HTR-8/SVneo (cell line): ENCODE measurements at places on chromosomes 1 and 21.
A peak's percentile ranks its signal among the peaks of the same experiment; 100 is the strongest.

DNA sequence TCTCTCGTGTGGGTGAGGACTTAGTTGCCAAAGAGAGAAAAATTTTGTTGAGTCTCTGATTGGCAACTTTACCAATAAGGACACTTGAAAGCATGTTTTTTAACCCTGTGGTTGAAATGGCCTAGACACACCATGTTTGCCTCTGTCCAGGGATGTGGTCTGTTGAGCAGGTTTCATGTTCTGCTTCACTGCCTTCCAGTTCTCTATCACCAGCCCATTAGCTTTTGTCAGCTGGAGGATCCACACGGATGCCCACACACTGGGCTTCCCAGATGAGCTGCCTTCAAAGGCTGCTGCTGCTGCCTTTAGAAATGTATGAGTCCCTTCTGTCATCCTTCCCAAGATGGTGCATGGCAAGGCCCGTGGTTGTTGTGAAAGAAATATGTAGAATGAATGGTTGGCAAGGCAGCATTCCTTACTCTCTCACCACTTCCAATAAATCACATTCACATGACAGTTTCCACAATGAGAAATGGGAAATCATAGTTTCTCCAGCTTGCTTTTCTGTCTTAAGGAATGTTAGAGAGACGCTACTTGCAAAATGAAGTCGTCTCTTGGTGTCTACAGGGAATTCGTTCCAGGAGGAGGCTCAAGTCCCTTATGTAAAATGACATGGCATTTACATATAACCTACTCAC lies 108.2 kb upstream of the SLC35F3 start:
- DNase-seq, result no peak

GRCh38 chr1:21911205-21912001 lies 25.7 kb downstream of the HSPG2 start:
- DNase-seq, result no peak

DNA sequence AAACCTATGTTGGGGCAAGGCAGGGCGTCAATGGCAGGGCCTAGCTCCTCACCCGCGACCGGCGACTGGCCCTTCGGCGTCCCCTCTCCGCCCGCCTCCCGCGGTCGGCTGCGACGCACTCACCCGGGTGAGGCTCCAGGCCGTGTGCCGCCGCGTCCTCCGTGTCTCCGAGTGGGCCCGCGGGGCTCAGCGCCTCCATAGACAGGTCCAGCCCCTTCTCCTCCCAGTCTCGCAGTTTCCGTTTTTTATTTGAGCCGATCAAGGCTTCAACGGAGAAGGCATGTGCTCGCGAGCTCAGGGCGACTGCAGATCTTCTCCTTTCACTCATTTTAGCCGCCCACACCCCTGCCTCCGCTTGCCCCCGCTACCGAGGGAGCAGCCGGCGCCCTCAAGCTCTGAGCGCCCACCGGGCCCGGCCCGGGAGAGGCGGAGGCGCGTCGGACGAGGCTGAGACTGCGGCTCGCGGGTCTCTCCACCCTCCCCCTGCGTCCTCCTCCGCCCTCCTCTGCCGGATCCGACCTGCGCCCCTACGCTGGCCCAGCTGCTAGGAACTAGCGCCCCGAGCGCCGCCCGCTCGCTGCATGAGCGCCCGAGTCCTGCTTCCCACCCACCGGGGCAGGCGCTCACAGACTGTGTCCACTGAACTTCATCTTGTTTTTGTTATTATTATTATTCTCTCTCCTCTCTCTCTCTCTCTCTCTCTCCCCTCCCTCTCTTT lies 516 bp downstream of the TBX15 start:
- DNase-seq, result peak; percentile 23

DNA sequence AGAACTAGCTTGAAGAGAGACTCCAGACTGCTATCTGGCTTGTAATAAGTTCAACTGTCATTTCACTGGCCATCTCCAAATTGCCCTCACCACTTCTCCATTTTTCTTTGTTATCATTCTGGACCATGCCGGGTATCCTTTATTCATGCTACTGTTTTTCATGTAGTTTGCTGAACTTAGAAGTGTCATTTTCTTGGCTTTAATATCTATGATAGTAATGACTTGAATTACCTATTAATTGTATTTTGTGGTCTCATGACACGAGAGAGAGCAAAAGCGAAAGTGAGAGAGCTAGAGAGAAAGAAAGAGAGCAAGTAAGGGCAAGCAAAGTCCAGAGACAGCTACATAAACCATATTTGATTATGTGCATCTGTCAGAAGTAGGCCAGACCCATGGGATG lies 184.9 kb upstream of the ATP1B1 start:
- DNase-seq, result no peak

- DNase-seq, result no peak
Measured at GRCh38 chr1:66585002-66585401, 51.0 kb downstream of the SGIP1 start.

DNA sequence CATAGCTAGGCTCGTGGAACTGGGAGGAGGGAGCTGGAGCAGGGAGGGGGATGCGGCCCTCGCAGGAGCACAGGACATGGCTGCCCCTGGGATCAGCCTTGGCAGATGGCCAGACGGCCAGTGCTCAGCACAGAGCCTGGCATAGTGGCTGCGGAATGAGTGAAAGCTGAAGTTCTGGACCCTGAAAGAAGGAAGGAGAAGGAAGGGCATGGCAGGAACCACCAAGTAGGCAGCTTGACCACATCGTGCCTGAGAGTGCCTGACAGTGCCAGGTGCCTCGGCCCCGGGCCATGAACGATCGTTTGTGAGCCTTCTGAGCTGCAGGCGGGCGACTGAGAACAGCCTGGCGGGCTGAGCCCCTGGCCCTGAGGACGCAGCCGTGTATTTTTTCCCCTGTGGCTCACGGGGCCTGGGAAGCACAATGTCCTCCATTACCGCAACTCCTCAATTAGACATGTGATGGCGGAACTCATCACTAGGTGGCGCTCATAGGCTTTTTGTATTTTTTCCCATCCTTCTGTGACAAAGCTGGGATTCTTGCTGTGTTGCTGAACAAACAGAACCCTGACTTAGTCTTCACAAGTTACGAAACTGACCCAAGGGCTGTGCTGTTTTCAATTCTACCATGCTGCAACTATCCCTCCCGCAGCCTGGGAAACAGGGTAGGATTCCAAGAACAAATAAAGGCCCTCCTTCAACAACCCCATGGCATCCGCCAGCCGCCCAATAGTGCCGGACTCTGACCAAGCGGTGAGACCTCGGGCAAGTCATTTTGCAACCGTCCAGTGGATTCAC lies 29.9 kb upstream of the TMEM61 start:
- DNase-seq, result peak; percentile 64

GRCh38 chr21:38170283-38170682 lies 86.5 kb upstream of the KCNJ15 start:
- peak; percentile 35 for DNase-seq
